ENCODE measurements at places on chromosomes 12 and 14.

DNA sequence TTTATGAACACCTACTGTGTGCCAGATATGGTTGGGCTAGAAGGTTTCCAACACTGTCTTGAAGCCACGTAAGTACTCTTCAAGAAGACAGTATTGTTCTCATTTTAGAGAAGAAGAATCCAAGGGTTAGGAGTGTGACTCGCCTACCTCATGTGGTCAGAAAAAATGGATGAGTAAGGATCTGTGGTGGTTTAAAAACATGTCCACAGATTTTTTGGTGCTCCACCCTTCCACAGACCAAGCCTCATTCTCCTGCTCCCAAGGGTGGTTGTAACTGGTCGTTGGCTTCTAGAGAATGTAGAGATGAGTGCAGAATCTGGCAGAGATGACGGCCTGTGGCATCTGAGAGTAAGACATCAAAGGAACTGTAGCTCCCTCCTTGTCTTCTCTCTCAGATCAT is 30.3 kb upstream of the TTC7B start:
- DNase-seq = no peak

GRCh38 chr12:97899956-97900355 is 437.4 kb downstream of the RMST start:
- no peak for DNase-seq

- DNase-seq = no peak
These were observed 106.7 kb upstream of the SFSWAP start for GRCh38 chr12:131603939-131604795.

- DNase-seq = no peak
These were observed 144.7 kb upstream of the TMCC3 start for GRCh38 chr12:94795044-94795443.

DNA sequence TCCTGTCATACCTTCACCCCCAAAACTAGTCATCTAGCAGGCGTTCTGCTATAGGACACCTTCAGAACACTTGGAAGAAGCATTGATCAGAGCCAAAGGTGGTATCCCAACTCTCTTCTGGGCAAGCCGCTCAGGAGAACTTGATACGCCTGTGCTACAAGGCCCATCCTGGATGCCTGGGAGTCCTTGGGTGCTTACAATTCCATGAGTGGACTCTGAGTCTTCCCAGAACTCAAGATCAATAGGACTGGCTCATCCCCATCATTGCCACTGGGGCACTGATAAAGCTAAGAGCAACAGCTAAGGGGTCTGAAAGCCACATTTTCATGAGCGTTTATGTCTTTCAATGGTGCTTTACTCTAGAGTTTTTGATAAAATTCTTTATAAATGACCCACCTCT is 1.9 kb downstream of the SPTB start:
- DNase-seq = no peak

GRCh38 chr12:28535216-28535615 is 345.0 kb downstream of the CCDC91 start:
- no peak for DNase-seq

- DNase-seq = no peak
These were observed 4.5 kb downstream of the HCAR1 start for GRCh38 chr12:122726080-122726558.

- no peak for DNase-seq
These were observed 149.9 kb upstream of the FKBP4 start for GRCh38 chr12:2644683-2645405.

DNA sequence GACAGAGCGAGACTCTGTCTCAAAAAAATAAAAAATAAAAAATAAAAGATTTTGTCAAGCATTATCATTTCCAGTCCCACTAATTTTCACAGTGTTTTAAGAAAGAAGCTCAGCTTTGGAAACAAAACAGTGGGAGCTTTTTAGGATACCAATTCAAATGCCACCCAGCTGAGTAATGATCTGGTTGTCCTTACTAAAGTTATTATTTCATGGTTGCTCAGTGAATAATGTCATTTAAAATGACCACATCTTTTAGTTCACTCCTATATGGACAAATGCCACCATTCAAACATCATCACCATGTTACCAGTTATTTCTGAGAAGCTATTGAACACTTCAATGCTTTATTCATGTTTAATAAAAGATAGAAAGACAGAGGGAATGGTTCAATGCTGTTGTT is 365.0 kb downstream of the CCER1 start:
- no peak for DNase-seq

- no peak for DNase-seq
These were observed 8.6 kb downstream of the GLIPR1 start for GRCh38 chr12:75489187-75489586.

DNA sequence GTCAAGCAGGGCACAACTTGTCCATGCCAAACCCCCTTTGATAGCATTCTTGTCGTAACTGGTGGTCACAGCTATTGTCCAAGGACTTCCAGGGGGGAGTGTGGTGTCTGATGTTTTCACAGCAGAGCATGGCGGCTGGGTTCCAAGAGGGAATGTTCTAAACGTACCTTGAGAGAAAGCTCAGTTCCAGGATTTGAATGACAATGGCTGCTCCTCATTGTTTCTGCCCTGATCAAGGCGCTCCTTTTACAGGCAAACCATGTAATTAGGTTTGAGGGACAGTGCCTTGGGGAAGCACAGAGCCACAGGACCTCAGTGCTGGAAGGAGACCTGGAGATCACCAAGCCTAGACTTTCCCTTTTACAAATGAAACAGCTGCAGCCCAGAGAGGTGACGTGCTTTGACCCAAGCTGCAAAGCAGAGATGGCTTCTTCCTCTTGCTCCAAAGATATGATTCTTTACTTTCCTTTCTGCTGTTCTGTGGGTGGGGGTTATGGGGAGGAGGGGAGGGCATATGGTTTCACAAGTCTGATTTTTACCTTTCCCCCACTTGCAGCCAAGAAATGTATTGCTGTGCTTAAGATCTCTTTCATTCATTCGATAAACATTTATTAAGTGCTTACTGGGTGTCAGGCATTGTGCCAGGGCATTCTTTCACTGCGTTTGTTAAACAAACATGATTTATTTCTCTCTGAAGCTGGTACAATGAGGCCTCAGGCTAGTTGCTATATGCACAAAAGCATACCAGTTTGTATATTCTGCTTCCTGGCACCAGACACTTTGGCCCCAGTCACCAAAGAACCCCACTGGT is 172.8 kb downstream of the KTN1 start:
- no peak for DNase-seq

GRCh38 chr12:14961466-14962152 is at the start of gene ARHGDIB:
Gene ARHGDIB, minus strand, starts transcription at chr12:14961601. Its CDS starts 10,889 bp downstream, at chr12:14950712.
- DNase-seq = no peak

DNA sequence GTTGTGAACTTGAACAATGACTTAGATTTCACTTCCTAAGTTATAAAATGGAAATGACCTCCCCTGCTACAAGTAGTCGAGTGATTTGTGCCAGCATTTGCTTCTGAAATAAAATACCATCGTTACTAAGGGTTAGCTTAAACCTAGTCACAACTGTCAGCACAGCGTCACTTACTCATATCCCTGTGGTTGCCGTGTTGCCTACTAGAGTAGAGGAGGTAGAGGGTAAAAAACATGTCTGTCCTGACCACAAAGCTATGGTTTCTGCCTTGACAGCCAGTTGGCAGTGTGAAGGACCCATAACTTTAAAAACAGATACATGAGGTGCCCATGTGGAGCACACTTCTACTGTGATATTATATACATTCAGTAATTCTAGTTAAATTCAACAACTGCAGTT is 234.2 kb upstream of the RGS6 start:
- no peak for DNase-seq

DNA sequence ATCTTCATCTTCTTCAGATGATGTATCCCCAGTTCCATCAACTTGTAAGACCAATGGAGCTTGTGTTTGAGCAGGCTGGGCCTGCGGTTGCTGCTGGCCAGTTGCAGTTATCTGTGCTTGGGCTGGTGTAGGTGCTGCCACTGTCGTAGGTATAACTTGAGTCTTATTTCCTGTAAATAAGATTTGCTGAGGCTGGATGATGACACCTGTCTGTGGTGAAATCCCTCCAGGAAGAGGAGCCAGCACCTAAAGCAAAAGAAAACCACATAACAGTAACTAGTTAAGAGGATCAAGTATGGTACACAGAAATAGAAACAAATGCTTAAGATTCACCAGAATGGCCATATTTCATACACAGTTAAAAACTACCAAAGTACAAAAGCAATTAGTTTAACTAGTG is 28.2 kb downstream of the GTF2A1 start:
- DNase-seq = no peak

DNA sequence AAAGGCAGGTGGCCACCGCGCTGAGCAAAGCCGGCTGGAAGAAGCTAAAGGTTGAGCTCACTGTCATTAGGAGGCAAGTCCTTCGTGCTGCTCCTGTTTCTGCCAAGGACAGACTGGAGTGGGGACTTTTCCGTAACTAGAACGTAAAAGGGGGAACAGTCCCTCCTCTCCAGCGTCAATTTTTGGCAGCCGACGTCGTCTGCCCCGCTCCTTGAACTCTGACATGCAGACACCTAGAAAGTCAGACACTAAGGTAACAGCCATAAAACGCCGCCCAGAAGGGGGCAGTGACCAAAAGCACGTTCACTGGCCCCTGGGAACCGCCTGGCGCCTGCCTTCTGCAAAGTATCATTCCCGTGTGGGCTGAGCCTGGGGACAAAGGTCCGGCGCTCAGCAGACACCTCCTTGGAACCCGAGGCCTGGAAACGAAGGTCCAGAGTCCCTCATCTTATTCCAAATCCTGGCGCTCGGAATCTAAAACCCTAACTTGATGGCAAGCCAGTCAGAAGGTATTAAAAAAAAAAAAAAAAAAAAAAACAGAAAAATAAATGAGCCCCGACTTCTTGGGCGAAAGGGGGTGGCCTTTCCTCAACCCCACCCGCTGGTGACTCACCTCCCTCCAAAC is 1.1 kb upstream of the LRP1 start:
- no peak for DNase-seq

DNA sequence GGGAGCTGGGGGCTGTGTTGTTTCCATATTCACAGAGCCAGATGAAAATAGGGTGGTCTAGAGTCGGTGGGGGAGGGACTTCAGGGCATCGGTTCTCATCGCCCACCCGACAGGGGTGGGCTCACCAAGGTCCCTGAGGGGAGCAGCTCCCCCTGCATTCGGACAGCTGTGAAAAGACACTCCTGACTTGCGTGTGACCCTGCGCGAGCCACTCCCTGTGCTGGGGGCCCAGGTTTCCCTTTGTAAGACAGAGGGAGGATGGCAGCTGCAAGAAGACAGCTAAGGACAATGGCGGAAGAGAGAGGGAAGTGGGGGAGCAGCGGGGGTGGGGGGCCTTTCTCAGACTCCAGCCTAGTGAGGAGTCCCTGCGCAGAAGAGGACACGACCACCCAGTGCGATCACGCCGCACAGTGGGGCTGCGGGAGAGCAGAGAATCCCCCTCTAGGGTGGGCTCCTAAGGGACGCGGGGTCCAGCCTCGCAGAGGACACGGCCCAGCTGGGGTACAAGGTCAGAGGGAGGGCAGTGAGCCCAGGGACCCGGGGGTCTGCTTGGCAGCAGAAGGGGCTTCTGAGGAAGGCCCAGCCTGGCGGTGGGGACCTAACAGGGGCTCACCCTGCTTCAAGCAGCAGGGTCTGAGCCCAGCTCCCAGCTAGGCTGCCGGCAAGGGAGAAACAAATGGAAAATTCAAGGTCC is 326.9 kb upstream of the DIO3 start:
- no peak for DNase-seq

DNA sequence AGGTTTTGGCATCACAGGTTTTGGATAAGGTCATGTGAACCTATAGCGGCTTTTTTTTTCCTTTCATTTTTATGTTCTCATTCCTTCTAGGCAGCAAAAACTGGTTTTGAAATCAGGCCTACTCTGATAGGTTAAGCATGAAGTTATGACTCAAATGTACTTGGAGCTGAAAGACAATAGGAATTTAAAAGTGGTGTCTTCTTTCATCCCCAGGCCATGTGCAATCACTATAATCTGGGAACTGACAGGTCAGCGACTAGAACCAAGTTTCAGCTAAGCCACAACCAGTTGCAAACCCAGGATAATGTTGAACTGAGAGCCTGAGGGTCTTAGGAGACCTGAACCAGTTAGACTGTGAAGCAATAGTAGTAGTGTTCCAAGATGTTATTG is 74.3 kb downstream of the ANO6 start:
- DNase-seq = no peak

- no peak for DNase-seq
These were observed 521 bp upstream of the PCED1B start for GRCh38 chr12:47078733-47079467.

DNA sequence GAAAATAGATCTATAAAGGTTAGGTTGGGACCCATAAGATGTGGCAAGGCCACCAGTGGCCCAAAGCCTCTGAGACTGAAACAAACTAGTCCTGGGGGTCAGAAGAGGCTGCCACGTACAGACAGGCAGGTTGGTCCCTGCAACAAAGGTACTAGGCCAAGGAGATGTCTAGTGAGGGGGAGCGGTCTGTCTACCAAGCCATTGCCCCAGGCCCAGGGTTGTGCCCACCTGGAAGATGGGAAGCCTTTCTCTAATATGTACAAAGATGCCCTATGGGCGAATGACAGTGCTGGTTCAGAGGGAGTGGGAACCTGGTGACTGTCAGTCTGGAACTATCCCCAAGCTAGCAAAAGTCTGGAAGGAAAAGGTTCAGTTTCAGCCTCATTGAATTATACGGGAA is 233.2 kb downstream of the RBM19 start:
- DNase-seq = no peak

DNA sequence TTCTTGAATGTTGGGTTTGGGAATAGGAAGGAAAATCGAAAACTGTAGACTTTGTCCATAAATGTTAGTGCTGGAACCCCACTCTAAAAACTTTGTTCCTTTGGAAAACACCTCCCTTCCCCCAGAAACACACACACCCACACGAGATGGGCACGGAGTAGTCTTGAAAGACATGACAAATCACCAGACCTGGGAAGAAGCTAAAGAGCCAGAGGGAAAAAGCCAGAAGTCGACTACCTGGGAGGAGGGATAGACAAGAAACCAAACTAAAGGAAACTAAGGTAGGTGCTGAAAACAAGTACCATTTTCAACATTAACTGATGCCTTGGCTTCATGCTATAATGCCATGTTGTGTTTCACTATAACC is 925 bp upstream of the NANOG start:
- DNase-seq = no peak

- DNase-seq = no peak
These were observed 784.6 kb downstream of the TMTC2 start for GRCh38 chr12:83471341-83471740.

GRCh38 chr14:73741386-73741875 is 27.2 kb upstream of the PNMA1 start:
- DNase-seq = no peak

DNA sequence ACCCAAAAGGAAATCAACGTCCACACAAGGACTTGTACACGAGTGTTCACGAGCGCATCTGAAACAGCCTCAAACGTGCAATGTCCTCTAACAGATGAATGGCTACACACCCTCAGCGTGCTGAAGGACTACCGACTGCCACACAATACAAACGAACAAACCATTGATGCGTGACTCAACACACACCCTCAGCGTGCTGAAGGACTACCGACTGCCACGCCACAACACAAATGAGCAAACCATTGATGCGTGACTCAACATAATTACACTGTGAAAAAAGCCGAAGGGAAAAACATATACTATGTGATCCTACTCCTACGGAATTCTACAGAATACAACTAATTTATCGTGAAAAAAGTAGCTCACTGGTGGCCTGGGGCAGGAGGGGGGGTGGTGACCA is 25.1 kb upstream of the BTBD6 start:
- DNase-seq = no peak

Measured in posterior cingulate gyrus (tissue), 11 donors.